Stimulated activated CD8-positive, alpha-beta memory T cell treated with anti-CD3 and anti-CD28 coated beads, Interleukin-2, amount 100 ng/mL, for 1 hour (primary cell): ENCODE measurements at places on chromosomes 13 and 19.

DNA sequence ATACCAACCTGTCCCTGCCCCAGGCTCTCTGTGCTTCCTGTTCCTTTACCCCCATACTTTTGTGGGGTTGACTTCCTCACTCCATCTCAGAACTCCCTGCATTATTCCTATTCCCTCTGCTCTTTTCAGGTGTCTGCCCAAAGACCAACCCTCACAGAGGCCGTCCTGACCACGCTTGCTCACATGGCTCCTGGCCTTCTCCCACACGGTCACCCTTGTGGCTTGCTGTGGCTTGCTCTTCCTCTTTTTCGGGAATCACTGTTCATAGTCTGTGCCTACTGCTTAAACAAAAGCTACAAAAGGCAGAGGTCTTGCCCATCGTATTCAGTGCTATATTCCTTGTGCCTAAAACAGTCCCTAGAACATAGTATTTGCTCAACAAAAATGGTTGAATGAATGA, 25.2 kb upstream of the ARGLU1 start:
- no peak for DNase-seq

- no peak for DNase-seq
Observed at GRCh38 chr13:21837841-21838551, 167.1 kb downstream of the FGF9 start.

- DNase-seq: no peak
Observed at GRCh38 chr13:62280590-62280989, 864.9 kb upstream of the PCDH20 start.

DNA sequence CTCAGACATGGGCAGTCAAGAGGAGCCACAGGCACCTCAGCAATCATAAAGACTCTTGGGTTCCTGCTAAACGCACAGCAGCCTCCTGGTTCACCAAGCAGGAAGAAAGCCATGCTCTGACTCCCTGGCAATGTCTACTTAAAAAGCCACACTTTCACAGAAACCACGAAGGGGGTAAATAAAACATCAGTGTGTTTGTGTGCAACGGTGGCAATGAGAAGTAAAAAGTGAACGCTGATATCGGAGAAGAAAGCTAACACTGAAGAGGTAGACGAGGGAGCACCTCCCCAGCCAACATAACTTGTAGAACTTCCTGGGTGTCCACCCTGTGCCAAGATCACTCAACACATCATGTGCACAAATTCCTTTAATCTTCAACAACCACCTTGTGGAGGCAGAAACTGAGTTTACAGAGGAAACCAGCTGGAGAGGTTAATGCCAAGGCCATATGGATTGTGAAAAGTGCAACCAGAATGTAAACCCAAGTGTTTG, 30.2 kb downstream of the HSPH1 start:
- no peak for DNase-seq

DNA sequence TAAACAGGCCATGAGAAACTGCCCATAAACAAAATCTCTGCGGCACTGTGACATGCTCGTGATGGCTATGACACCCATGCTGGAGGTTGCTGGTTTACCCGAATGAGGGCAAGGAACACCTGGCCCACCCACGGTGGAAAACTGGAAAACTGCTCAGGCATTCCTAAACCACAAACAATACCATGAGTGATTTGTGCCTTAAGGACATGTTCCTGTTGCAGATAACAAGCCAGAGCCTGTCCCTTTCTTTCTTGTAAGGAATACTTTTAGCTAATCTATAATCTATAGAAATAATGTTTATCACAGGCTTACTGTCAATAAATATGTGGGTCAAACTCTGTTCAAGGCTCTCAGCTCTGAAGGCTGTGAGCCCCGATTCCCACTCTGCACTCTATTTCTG, 12.1 kb downstream of the ZNF561 start:
- DNase-seq: no peak

- DNase-seq: no peak
Observed at GRCh38 chr19:29850482-29850881, 38.7 kb downstream of the CCNE1 start.

DNA sequence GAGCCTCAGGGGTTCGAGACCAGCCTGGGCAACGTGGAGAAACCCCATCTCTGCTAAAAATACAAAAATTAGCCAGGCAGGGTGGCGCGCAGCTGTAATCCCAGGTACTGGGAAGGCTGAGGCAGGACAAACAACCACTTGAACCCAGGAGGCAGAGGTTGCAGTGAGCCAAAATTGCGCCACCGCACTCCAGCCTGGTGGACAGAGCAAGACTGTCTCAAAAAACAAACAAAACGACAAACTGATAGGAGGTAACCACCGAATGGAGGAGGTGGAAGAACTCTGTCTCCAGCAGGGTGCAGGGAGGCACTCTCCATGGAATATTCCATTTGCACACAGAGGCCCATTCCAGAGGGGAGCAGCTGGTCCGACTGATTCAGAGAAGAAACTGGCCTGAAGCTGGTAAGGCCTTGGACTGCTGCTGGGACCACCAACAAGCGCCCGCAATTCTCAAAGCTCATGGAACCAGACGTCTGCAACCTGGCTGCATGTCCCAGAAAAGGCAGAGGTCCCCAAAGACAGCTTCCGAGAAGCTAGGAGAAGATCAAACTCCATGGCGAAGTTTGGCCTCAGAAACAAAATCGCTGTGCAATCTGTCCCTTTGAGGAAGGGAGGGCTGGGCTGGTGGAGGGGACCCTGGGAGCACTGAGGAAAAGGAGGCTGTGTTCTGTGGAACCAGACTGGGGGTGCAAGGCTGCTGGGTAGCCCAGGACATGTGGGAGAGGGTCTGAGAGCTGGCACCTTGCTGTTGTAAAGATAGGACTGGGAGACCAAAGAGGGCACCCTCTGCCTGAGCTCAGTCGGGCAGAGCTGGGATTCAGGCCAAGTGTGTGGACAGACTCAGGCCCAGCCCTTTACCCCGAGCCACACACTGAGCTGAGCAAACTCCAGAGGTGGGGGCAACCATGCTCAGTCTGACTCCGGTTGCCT, 35.2 kb downstream of the SLC25A42 start:
- no peak for DNase-seq

- no peak for DNase-seq
Observed at GRCh38 chr13:98515818-98516465, 61.0 kb downstream of the STK24 start.

- DNase-seq: no peak
Observed at GRCh38 chr13:74567485-74567884, 433.3 kb upstream of the KLF12 start.

GRCh38 chr13:37139356-37139755, 33.9 kb upstream of the CSNK1A1L start:
- DNase-seq: no peak

DNA sequence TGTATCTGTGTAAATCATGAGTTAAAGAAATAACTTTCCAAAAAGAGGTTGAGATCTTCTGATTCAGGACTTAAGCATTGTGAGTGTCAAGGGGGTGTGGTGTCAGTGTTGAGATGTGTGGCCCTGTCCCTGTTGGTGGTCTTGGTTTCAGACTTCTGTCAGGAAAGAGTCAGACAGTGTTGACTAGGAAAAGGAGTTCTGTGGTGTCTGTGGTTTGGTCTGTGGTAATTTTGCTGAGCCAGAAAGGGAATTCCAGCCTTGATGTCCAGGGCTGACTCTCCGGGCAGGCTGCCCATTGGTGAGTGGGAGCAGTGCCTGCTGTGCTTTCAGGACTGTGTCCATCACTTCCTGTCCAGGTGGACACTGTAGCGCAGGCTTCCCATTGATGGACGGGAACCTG, 39.8 kb upstream of the IGFL4 start:
- DNase-seq: no peak

GRCh38 chr13:58324161-58324560, 692.6 kb downstream of the PCDH17 start:
- no peak for DNase-seq

GRCh38 chr13:85441975-85442374, 357.2 kb downstream of the SLITRK6 start:
- DNase-seq: no peak

GRCh38 chr13:66154354-66154753, 1075.8 kb downstream of the PCDH9 start:
- DNase-seq: no peak

DNA sequence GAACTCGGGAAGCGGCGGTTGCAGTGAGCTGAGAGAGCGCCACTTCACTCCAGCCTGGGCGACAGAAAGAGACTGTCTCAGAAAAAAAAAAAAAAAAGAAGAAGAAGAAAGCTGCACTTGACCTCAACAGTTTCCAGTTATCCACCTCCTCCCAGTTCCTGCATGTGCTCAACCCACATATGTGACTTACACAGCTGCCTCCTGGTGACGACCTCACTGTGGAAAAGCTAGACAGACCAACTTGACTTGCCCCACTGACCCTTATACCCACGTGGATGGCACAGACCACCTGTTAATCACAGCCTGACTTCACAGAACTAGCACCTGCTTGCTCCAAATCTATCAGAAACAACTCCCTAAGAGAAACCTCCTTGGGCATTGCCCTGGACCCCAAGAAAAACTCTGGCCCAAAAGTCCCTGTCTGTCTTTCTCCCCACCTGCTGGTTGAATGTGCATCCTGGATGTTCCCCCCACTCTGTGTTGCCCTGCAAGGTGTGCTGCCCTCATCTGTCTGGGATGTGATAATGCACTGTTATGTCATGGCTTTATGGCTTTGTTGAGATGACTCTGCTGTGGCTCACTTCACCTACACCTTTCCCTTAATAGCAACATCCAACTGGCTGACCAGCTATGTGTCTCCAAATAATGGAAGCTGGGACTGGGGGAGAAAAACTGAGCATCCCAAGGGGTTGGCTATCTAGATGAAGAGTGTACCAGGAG, 2.8 kb downstream of the ZNF20 start:
- no peak for DNase-seq

DNA sequence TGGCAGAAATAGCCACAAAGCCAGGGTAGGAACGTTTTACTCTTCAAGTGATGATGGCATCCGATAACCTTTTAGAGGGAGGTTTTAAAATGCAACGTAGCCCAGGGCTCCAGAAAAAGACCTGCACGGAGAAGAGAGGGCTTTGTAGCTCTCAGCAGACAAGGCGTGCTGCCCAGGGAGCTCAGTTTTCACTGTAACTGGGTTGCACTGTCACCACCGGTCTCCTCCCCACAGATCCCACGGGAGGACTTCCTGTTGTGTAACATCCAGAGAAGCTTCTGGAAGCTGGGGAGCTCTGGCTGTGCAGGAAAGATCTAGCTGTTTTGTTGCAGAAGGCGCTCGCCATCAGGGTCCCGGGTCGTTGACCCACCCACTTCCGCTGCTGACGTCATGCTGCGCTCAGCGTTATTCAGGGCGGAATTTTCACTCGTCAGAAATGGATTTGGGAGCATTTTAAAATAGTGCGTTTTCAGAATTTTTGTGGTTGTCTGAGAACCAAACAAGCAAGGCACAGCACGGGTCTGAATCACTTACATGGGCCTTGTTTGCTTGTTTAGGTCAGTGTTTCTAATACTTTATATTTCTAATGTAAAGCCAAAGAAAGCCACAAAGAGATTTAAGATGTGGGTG, 50.8 kb downstream of the ATP11A start:
- no peak for DNase-seq

DNA sequence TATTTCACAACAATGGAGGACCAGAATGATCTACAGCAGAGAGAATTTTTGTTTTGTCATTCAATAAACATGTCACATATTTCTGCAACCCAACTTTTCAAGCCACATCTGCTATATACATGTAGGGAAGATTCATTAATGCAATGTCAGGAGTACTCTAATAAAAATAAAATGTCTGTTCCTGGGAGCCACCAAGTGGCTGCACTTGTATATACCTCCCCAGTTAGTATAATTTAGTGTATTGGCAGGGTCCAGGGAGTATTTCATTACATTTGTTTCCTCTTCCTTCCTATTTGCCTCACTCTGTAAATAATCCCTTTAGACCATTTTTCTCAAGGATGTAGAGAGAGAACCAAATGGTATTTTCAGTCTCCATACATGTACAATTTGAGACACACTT, 1169.0 kb downstream of the DIAPH3 start:
- no peak for DNase-seq

DNA sequence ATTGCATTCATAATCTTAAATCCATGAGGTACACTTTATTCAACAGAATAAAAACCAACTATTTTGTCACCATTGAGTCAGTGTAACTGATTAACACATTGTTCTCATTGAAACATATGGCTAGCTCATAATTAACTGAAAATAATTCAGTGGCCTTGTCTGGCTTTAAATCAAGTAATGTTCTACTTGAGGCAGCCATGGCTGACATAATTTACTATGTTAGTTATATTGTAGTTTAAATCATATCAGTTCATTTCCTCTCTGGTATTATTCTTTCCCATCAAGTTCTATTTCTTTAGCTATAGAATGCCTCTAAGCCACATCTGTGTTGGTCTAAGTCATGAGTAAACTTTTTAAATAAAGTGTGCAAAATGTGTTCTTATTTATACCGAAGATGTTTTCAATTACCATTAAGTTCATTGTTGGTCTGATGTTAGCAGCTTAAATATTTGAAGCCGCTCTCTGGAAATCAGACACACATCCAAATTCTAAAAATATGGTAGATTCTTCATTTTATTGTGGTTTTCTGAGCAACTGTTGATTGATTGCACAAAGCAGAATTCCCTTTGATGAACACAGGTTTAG, 393.7 kb downstream of the GPC6 start:
- DNase-seq: no peak

GRCh38 chr19:29871143-29871542, 59.4 kb downstream of the CCNE1 start:
- no peak for DNase-seq

DNA sequence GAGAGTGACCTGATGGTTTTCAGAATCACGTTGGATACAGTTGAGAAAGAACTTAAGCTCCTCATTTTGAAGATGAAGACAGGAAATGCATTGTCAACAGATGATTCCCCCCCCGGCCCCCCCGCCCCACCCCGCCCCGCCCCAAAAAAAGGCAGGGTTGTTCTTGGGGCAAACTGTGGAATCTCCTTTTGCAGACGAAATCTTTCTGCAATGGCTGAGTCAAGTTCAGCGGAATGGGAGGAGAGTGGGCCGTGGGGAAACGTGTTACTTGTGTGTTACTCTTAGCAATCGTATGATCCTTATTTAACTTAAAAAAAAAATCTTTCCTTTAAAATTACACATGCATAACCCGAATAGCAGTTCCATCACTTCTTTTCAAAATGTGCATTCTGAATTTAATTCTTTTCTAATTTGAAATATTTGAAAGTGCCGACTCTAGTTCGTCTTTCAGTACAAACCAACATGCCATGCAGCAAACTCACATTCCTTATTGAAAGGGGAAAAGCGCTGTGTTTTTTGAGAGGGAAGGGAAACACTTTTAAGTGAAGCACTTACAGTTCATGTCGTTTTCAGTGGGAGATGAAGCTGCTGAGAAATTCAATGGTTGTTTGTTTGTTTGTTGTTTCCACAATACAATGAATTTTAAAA, 348.5 kb upstream of the ARGLU1 start:
- no peak for DNase-seq

DNA sequence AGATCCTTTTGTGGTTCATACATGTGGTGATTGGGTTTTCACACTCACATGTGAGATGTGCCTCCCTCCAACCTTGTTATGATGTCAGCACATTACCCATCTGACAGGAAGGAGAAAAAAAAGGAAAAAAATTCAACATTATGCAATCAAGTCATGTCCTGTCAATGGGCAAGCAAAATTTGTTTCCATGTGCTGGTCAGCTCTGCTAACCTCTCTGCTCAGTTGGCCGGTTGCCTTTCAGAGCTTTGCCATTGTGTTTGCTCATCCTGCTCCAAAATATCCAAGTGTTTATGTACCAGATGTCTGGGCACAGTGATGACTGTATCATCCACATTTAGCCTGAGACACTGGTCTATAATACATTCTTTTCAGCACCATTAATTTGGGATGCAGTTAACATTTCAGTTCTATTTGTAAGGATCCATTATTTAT, 27.0 kb upstream of the METTL21C start:
- DNase-seq: no peak
